ENCODE measurements at places on chromosomes 13 and 19.

GRCh38 chr19:30393046-30393445, 20.9 kb downstream of the ZNF536 start:
- DNase-seq: no peak

- no peak for DNase-seq
Measured at GRCh38 chr13:75633285-75633684, 2.8 kb upstream of the LMO7 start.

DNA sequence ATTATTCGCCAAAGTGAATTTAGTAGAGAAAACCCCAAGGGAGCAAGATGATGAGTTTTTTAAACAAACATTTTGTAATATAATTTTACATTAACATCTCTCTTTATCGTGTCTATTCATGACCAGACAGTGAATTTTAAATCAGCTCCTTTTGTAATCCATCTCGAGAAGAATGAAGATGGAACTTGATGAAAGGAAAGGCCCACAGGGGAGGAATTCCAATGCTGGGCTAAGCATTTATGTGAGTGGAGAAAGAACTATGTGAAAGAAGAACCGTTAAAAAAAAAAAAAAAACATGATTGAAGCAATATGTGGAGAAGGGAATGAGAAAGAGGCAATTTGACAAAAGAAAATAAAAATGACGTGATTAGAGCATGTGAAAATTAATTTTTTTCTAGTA, 170.6 kb downstream of the KCTD12 start:
- DNase-seq: no peak

DNA sequence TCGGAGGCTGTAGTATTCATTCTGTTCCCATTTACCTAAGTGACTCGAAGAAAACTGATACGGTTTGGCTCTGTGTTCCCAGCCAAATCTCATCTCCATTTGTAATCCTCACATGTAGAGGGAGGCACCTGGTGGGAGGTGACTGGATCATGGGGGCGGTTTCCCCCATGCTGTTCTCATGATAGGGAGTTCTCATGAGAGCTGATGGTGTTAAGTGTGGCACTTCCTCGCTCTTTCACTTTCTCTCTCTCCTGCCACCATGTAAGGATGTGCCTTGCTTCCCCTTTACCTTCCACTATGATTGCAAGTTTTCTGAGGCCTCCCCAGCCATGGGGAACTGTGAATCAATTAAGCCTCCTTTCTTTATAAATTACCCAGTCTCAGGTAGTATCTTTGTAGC, 23.5 kb downstream of the SLAIN1 start:
- DNase-seq: no peak

GRCh38 chr13:20331419-20331818, 99.3 kb upstream of the GJB6 start:
- no peak for DNase-seq

GRCh38 chr13:75319254-75319653, 162.7 kb downstream of the TBC1D4 start:
- DNase-seq: peak; percentile 52

DNA sequence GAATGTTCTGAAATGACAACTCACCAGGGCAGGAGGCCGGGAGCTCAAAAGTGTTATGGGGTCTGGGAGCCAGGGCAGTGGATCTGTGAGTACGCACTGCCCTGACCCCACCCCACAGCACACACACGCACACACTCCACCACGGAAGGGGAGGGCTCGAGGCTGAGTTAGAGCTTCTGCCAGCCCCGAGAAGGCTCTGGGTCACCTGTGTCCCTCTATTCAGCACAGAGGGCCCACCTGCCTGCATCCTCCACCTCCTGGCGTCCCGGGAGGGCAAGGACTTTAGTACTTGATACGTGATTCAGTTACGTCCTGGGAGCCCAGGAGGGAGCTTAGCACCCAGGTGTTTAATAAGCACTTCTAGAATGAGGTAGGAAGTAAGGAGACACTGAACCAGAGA, 190.0 kb upstream of the GPR12 start:
- no peak for DNase-seq

- DNase-seq: no peak
Measured at GRCh38 chr19:31140717-31141116, 208.5 kb downstream of the TSHZ3 start.

DNA sequence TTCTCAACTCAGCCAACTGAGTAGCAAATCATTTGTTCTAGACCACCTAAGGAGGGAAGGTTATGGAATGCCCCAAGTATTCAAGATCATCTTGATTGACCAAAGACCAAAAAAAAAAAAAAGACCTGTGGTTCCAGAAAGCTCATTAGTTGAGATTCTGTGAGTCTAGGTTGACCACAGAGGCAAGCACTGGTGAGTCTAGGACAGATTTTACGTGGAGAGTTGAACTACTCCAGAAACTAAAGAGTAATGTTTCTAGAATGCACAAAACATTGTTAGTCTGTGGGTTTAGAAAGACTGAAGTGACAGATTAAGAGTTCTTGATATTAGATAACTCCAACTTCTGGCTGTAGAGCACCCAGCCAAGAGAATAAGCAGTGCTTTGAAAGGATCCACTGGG, 4.0 kb upstream of the CYTH2 start:
- no peak for DNase-seq

DNA sequence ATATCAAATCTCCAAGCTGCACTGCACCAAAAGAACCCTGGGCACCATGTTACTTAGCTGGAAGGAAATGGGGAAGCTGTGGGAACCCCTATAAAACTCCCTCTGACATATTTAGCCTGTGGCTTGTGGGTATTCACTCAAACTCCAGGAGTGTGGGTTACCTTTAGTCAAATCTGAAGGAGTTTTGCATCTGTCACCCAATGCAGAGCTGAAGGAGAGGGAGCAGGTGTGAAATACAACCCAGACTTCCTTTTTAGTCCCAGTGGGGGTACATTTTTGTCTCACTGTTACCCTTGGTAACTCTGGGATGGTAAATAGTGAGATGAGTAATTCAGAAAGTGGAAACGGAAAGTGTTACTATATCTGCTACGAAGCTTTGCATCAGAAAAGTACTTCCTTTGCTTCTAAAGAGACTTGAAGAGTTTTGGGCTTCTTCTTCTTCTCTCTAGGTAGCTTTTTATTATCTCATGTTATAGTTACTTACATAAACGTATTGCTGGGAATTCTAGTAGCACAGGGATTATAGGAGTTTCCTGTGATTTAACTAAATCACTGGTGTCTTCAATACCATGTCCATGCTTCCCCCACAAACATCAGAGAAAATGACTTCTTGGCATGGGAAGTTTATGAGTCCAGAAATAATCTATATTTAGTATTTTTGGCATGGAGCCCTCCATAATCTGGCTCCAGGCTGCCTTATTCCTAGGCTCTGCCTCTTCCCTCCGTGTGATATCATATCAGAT, 105.9 kb downstream of the AKAP11 start:
- peak; percentile 27 for DNase-seq

- no peak for DNase-seq
Measured at GRCh38 chr19:7386308-7386707, 37.6 kb downstream of the ARHGEF18 start.

GRCh38 chr13:93847162-93847561, 620.6 kb downstream of the GPC6 start:
- no peak for DNase-seq

- DNase-seq: no peak
Measured at GRCh38 chr13:97192166-97192565, 30.0 kb upstream of the MBNL2 start.

DNA sequence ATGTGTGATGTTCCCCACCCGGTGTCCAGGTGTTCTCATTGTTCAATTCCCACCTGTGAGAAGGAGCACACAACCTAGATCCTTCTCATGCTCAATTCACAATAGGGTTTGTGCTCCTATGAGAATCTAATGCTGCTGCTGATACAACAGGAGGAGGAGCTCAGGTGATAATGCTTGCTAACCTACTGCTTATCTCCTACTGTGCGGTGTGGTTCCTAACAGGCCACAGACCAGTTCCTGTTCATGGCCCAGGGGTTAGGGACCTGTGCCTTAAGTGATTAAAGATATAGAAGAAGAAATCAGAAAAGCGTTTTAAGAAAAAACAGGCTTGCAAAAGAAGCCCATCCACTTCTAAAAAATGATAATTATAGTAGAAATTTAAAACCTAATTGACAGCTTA, 17.5 kb downstream of the DLEU7 start:
- no peak for DNase-seq

DNA sequence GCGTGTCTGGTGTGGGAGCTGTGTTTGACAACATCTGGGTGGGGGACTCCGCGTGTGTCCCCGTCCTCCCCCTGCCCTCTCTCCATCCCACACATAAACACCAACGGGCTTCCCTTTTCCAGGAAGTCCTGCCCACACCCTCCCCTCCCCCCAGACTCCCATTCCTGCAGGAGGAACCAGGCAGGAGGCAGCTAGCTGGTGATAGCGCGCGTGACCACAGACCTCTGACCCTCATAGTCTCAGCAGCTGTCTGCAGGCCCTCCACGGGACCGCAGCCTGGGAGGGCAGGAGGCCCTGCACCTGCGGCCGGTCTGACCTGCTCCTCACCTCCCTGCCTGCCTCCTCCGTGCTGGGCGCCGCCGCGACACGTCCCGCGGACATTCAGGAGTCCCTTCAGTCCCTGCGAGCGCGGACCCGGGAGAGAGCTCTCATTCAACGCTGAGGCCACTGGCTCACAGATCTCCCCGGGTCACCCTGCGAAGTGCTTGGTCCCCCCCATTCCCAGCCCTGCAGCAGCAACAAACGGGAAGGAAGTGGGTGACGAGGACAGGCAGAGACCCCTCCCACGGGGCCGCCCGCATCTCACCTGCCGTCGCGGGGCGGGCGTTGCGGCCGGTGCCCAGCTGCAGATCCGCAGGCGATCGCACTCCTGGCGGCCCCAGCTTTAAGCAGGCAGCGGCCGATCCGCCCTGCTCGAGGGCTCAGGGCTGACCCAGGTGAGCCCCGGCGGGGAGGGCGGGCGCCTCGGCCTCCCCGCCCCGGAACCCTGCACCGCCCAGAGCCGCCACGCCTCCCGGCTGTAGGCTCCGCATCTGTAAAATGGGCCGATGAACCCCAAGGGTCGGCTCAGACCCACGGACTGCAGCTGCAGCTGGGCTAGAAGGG, 1.1 kb upstream of the ACP5 start:
- DNase-seq: peak; percentile 76

DNA sequence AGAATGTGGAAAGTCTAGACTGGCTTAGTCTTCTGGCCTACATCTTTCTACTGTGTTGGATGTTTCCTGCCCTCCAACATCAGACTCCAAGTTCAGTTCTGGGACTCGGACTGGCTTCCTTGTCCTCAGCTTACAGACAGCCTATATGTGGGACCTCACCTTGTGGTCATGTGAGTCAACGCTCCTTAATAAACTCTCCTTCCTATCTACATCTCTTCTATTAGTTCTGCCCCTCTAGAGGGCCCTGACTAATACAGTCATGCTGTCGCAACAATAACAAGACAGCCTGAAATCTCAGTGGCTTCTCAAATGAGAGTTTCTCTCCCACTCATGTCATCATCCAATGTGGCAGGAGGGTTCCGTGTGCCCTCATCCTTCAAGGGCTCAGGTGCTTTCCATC, 347.8 kb downstream of the MZT1 start:
- DNase-seq: no peak

DNA sequence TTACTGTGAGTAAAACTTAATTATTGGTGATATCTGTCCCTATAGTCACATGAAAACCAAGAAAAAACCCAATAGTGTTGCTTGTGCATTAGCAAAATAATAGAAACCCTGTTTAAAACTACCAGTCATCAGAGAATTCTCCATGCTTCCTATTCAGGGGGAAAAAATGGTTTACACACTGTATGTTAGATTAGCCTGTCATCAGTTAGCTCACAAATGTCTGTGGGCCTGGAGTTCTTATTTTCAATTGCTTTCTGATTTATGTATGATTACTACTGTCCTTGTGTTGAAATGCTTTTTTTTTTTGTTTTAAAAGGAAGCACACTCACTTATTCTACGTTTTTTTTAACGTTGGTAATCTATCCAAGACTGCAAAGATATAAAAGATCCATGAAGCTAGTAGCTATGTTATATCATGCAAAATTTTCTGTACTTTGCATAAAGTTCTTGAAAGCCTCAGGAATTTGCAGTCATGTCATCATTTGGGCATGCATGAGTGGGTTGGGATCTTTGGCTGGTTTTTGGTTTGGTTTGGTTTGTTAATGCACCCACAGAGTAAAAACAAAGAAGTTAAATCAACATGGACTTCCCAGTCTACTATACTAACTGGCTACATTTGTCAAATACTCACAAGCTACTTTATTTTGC, 25.9 kb downstream of the RXFP2 start:
- DNase-seq: no peak

DNA sequence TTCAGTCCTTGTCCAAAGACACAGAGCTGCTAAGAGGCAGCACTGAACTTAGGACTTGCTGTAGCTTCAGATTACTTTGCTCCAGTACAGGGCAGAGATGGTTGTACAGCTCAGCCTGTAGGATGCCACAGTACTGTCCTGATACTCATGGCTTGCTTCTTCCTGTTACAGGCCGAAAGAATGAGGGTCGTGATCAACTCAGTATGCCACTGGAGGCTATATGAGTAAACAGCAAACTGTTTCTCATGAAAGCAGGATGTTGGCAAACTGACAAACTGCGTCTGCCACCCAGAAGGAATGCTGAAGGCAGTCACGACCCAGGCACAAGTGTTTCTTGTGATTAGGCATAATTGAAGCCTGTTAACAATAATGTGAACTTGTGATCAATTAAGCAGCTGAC, 2.8 kb downstream of the ZNF749 start:
- DNase-seq: no peak

DNA sequence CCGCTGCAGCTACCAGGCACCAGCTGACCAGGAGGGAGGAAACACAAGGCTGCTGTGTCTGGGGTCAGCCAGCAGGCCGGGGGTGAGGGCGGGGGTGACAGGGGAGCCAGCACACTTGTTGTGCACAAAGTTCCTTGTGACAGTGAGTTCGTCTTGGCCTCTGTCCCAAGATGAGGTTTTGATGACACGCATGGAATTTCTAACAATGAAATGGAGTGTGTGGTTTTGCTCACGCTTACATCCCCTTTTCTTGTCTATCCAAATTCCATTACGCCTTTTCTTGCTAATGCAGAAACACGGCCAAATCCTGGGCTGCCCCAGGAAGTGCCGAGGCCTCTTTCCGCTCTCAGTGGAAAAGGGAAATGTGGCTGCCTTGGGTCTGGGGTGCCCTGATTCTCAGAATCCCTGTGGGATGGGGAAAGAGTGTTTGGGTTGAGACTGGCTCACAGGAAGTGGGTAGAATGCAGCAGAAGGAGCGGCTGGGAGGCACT, 73.8 kb downstream of the GADD45B start:
- DNase-seq: peak; percentile 95

GRCh38 chr13:104057861-104058260, 991.6 kb upstream of the SLC10A2 start:
- no peak for DNase-seq

DNA sequence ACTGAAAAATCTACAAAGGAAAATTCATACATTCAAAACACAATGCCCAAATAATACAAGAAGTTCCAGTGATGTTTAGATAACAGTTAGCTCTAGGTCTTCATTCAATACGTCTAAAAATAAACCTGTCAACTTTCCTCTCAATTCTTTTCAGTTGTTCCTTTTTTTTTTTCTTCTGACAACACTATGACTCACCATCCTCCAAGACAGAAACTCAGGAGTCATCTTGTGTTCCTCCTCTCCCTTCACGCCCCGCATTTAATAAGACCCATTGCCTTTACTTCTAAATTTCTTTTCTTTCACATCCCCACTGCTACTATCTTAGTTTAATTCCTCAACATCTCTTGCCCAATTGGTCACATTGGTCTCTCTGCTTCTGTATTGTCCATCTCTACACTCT, 759.9 kb downstream of the GPC5 start:
- DNase-seq: peak; percentile 45
